ENCODE measurements at places on chromosomes 3 and 15.
A peak's percentile ranks its signal among the peaks of the same experiment; 100 is the strongest.

DNA sequence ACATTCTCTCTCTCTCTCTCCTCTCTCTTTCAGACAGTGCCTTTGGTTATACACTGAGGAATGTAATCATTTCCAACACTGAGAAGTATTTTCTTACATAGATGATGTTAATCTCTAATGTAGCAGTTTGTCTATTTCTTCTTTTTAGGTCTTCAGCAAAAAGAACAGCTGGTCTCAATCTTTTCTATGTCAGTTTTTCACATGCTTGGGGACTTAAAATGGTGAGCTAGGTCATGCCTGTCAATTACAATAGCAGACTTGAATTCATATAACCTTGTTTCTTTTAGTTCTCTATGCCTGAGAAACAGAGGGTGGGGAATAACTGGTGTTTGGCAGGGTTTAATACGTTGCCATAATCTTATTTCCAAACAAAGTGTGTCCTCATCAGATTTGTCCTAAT is 786.2 kb downstream of the SQOR start:
- DNase-seq, result no peak

DNA sequence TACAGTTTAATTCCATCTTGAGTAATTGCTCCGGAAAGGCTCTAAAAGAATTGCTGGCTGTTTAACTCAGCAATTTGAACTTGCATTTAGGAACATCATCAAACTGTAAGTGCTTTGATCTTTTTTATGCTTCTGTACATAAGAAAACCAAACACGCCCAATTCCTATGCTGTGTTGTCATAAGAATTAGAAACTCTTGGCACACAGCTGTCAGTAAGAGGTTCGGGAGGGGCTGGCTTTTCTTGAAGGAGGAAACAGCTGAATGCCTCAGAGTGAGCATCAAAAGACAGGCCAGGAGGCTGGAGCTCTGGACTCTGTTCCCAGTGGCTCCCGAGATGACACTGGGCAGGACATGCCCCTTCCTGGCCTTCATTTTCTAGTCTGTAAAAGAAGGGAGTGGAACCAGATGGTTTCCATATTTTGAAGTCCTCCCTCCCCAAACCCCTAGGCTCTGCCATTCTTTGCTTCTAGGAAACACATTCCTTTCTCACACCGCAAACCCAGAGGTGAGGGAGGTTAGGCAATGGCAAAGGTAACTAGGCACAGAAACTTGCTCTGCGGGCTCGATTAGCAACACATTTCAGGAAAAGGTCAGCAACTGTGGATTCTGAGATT is 73.7 kb upstream of the DLG1 start:
- peak; percentile 98 for DNase-seq

DNA sequence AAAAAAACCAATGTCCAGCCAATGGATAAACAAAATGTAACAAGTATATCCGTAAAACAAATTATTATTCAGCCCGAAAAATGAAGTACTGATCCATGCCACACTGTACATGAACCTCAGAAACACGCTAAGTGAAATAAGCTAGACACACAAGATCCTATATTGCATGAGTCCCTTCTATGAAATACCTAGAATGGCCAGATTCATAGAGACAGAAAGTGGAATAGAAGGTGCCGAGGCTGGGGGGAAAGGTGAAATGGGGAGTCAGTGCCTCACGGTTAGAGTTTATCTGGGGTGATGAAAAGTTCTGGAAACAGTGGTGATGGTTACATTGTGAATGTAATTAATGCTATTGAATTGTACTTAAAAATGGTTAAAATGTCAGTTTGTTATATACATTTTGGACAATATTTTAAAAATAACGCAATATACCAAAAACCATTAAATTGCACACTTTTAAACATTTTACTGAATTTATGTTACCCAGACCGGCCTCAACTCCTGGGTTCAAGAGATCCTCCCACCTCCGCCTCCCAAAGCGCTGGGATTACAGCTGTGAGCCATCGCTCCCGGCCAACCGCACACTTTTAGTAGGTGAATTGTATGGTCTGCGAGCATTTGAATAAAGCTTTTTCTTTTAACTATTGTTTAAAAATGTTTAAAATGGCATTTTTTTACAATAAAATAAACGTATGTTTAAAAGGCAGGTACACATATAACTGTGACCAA is 2.1 kb downstream of the RNF168 start:
- DNase-seq, result peak; percentile 29

DNA sequence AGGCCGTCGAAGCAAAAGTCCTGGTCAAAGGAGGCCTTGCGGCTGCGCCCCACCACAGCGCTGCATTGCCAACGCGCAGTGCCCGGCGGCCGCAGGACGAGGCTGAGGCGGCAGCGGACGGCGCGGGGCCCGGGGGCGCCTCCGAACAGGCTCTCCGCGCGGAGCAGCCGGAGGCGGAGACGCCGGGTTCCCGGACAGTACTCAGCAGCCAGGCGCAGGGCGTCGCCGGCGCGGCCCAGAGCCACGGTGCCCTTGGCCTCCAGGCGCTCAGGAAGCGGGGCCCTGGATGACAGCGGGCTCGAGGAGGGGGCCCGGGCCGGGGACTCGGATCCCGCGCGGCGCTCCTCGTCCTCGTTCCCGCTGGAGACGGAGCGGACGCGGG is 1.1 kb downstream of the C2CD4B start:
- DNase-seq, result no peak

DNA sequence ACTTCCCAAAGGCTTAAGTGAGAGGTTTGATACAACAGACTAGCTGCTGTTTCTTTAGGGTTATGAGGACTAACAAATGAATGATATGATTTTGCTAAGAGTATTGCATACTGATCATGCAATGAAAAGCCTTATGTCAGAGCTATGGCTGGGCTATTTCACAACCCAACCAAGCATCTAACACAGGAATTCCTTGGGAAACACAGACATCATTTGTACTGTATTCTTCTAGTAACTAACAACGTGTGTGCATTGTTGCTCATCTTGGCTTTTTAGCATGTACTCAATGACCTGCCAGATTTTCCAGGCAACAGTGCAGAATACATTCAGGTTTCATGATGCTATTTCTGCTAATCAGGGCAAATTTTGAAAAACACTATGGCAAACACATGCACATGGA is 19.3 kb downstream of the PDZRN3 start:
- DNase-seq, result peak; percentile 79

GRCh38 chr3:49025005-49025792 is 3.3 kb downstream of the NDUFAF3 start:
- DNase-seq, result no peak

- DNase-seq, result no peak
Observed at GRCh38 chr3:72285502-72285901, 500.6 kb upstream of the PROK2 start.

DNA sequence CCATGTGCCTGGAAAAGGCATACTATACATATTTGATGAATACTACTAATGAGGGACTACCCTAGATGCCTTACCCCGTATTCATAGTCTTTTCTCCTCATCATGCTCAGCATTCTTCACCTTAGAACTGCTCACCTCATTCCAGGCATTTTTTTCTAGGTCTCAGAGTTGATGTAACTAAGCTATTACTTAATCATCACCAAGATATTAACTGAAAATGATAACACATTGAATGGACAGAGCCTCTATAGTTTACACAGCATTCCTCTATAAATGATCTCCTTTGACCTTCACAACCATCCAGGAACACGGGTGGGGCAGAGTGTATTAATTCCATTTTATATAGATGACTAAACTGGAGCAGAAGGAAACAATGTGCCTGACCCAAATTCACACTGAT is 174.1 kb upstream of the DPH6 start:
- peak; percentile 65 for DNase-seq

GRCh38 chr3:195070336-195070735 is 200.6 kb downstream of the XXYLT1 start:
- DNase-seq, result no peak

DNA sequence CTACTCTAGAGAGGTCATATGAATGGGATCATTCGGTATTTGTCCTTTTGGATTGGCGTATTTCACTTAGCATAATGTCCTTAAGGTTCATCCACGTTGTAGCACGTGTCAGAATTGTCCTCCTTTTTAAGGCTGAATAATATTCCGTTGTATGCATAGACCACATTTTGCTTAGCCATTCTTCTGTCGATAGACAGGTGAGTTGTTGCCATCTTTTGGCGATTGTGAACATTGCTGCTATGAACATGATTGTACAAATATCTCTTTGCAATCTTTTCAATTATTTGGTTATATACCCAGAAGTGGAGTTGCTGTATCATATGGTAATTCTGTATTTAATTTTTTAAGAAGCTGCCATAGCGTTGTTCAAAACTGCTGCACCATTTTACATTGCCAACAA is 52.4 kb upstream of the GOLGA8J start:
- DNase-seq, result no peak

- DNase-seq, result peak; percentile 64
Observed at GRCh38 chr15:44296625-44297524, 8.4 kb downstream of the GOLM2 start.

- no peak for DNase-seq
Observed at GRCh38 chr3:100023595-100023994, 90.7 kb downstream of the FILIP1L start.

GRCh38 chr3:170709046-170709445 is 123.2 kb upstream of the SLC7A14 start:
- DNase-seq, result peak; percentile 62

DNA sequence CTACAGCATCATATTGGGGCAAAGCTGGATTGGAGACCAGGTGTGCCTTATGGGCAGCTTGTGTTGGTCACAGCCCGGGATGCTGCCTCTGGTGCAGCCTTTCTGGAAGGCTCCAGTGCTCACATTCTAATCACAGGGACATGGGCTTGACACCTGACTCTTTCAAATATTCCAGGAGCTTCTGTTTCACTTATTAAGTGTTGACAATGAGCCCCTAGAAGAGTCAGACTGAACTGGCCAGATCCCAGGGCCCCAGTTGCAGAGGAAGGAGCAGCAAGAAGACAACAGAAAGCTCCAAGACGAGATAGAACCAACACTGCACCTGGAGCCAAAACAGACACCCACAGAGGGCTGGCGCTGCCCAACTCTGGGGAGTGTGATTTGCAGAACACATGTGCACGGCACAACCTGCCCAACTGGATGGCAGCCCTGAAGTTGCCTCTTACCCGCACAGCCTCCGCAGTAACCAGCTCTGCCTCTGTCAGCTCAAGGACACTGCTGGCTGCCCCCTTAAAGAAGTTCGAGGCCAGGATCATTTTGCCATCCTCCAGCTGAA is 30.3 kb downstream of the ALDH1L1 start:
- no peak for DNase-seq

GRCh38 chr3:188287339-188287738 is 133.4 kb downstream of the LPP start:
- no peak for DNase-seq

- no peak for DNase-seq
Observed at GRCh38 chr3:137103739-137104138, 146.0 kb downstream of the IL20RB start.

DNA sequence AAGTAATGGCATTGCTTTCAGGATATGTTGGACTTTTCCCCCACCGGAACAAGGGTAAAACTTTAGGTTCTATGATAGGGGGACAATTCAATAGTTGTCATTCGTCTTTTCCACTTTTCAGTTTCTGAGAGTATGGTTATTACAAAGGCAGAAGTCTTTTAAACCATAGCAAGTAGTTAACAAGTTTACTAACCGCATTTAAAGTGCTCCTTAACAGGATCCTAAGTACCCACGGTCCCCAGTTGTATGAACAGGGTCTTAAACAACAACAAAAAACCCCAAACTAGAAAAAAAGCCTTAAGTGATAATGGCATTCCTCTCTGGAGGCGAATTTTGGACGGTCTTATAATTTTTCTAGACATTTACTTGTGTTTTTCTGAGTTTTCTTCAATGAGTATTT is 831 bp downstream of the IFT57 start:
- DNase-seq, result no peak
